ENCODE measurements at places on chromosomes 7 and 10.

GRCh38 chr10:56231436-56231835 is 129.6 kb downstream of the ZWINT start:
- no peak for DNase-seq

DNA sequence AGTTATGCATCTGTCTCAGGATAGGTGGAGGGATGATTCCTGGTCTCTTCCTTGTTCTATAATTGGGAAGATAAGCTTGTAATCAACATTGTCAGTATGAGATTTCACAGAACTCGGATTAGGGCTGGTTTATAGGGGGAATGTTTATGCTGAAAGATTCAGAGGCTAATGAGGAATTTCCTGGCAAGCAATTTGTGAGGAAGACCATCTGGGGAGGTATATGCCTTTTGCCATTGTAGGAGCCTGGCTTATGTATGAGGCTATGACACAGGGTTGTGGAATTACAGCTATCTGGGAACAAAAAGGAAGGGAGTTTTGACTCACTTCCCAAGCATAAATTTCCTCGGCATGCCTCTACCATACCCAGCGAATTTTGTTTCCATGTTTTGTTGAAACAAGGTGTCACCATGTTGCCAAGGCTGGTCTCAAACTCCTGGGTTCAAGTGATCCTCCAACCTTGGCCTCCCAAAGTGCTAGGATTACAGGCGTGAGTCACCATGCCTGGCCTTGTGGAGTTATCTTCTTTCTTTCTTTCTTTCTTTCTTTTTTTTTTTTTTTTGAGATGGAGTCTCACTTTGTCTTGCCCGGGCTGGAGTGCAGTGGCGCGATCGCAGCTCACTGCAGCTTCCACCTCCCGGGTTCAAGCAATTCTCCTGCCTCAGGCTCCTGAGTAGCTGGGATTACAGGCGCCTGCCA is 1.6 kb upstream of the COPS6 start:
- no peak for DNase-seq

DNA sequence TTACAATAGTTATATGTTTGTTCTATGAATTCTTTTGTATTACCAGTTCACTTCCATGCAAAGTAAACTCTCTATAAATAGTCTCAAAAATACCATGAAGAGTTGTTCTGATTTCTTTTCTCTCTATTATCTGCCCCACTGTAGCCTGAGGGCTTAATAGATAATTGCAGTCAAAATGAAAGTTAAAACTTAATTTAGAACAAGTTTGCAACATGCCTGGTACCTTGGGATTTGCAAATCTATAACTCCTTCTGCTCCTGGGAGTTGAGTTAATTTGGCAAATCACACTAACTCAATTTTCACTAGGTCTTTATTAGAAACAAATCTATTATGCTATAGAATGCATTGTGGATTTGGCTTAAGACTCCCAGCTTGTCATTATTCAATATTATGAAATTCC is 21.8 kb upstream of the NDUFA5 start:
- no peak for DNase-seq

- no peak for DNase-seq
These were observed 162.9 kb downstream of the CDK14 start for GRCh38 chr7:90758933-90759562.

- no peak for DNase-seq
These were observed 550 bp upstream of the PLAU start for GRCh38 chr10:73910401-73910763.

- no peak for DNase-seq
These were observed 114.0 kb downstream of the MAD1L1 start for GRCh38 chr7:2118630-2119190.

GRCh38 chr10:131973160-131973951 is 8.4 kb downstream of the BNIP3 start:
- no peak for DNase-seq

GRCh38 chr10:64760371-64760770 is 1239.2 kb downstream of the REEP3 start:
- no peak for DNase-seq

- no peak for DNase-seq
These were observed 37.2 kb upstream of the PAPSS2 start for GRCh38 chr10:87622314-87623004.

DNA sequence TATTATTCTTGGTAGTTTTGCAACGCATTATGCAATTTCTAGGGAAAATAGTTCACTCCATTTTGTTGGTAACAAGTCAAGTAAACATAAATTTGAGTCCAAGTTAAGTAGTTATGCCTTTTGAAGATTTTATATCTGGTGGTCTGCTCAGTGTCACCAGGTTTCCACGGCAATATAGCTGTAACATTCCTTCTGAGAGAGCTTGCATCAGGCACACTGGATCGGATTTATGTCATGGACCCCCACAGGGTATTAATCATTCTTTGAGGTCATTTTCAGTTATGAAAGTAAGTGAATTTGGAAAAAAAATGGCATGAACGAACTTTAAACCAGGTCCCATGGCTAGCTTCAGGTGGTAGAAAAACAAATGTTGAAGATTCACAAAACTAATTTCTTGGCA is 136.3 kb downstream of the POLR1F start:
- DNase-seq, result no peak

DNA sequence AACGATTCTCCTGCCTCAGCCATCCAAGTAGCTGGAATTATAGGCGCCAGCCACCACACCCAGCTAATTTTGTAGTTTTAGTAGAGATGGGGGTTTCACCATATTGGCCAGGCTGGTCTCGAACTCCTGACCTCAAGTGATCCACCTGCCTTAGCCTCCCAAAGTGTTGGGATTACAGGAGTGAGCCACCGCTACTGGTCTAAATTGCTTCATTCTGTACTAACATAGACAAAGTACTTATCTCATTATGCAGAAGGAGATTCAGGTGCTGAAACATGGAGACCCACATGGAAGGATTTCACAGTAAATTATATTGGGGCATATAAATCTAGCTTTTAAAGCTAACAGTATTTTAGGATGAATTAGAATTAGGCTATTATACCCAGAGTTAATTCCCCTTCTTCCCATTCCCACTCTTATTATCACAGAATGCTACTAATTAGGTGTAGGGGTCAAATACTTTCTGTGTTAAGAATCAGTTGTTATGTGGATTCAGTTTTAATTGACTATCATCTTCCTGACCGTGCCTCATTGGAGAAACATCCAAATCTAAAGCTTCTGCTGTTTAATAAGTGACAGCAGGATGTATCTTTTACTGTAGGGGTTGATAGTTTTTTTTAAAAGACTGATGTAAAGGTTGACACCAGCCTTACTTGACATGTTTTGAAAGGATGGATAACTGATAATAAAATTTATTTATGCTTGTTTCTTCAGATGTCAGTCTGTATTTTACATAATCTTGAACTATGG is 27.2 kb downstream of the ADK start:
- DNase-seq, result no peak

- no peak for DNase-seq
These were observed 12.9 kb upstream of the C10orf88 start for GRCh38 chr10:122966879-122967278.

DNA sequence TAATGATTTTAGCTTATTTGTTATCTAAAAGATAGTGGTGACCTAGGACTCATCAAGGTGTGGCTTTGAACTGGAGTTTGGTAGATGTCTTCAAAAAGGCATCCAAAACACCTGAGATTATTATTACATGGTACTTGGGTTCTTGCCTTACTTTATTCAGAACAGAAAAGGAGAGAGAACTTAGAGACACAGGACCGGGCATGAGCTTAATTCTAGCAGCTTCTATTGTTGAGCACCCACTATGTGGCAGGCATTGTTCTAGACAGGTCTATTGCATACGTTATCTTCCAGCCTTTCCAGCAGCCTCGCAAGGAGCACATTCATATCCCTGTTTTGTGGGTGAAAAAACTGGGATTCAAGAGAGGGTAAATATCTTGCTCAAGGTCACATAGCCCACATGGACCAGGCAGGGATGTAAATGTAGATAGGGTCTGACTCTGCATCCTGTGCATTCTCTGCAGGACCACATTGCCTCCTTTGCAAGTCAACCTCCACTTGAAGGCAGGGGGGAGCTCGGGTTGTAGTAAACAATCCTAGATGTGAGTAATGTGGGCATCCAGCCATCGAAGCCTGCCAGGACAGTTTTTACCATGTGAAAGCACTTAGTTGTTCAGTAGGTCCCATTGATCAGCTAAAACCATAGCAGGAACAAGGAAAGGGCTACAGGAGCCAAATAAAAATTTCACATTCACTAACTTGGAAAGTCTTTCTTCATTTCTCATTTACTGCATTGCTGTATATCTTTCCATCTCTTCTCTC is 551.4 kb downstream of the LRMDA start:
- peak; percentile 1 for DNase-seq

DNA sequence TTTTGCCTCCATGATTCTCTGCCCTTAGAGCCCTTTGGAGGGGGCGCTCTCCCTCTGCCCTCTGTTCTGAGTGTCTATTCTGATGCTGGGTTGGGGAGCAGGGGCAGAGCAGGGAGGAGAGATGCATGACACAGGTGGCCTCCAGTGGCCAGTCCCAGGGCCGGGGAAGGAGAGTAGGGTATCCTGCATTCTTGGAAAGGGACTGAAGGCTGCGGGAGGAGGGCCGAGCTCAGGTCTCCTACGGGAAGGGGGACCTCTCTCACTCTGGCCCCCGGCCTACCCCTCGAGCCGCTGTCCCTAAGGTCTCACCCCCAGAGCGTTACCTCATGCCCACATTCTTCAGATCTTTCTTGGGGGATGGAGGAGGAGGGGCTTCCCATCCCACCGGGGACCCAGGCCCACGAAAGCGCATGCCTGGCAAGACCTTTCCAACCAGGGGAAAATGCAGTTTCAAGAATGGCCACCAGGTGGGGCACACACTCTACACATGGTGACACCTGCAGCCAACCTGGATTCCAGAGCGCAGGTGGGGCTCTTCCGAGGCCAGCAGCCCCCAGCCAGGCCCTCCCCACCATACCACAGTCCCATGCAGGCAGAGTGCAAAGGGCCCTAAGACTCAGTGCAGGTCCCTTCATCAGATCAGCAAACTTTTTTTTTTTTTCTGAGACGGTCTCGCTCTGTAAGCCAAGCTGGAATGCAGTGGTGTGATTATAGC is 86.4 kb downstream of the MYL10 start:
- peak; percentile 50 for DNase-seq

Measured in NCI-H446 (cell line).